Vagina (tissue), 2 donors: ENCODE measurements at places on chromosomes 6 and 20. TPM values are rescaled to one million over a fixed set of nuclear protein-coding genes. Genes with fewer than 3 reads are reported as not detected.

- no peaks in the 10 kb centered on the region for H3K4me1 ChIP-seq
- H3K27me3 ChIP-seq, result no peaks in the 10 kb centered on the region
- H3K27ac ChIP-seq, result no peak overlapping the region
- DNase-seq, result no peak
These were observed 18.0 kb upstream of the MAFB start for GRCh38 chr20:40706977-40707582.

GRCh38 chr20:25090492-25091429 is 8.8 kb upstream of the VSX1 start:
- no peak overlapping the region for H3K4me3 ChIP-seq
- DNase-seq, result no peak
- no peaks in the 10 kb centered on the region for H3K36me3 ChIP-seq
- no peak overlapping the region for H3K27ac ChIP-seq

- no peak for DNase-seq
- peak overlapping the region; percentile 80 for H3K27ac ChIP-seq
- no peak overlapping the region for H3K4me3 ChIP-seq
- peaks cover 74% of the 10 kb centered on the region for H3K4me1 ChIP-seq
- no peaks in the 10 kb centered on the region for H3K27me3 ChIP-seq
These were observed 96.2 kb downstream of the TCP11 start for GRCh38 chr6:35044761-35045421.

GRCh38 chr6:103534095-103534494 is 1325.6 kb downstream of the HACE1 start:
- no peaks in the 10 kb centered on the region for H3K36me3 ChIP-seq
- no peaks in the 10 kb centered on the region for H3K27me3 ChIP-seq
- H3K4me3 ChIP-seq, result no peak overlapping the region
- no peaks in the 10 kb centered on the region for H3K4me1 ChIP-seq
- no peak overlapping the region for H3K27ac ChIP-seq

- no peaks in the 10 kb centered on the region for H3K4me1 ChIP-seq
- no peak overlapping the region for H3K4me3 ChIP-seq
- DNase-seq, result no peak
- no peaks in the 10 kb centered on the region for H3K36me3 ChIP-seq
These were observed 3.1 kb downstream of the SRMS start for GRCh38 chr20:63544241-63544957.

DNA sequence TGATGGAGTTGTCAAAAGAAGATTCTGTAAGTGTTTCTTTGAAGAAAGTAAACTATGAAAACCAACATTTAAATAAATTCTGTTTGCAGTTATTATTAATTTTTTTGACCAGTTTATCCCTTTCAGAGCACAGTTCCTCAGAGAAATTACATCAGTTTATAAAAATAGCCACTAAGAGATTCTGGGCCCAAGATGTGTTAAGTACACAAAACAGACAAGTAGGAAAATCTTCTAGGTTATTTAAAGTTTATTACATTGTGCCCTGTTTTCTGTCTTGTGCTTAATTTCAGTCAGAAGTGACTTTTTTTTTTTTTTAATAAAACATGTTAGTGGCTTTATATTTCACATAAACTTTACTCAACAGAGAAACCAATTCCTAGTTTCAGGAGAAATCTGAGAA is 72.3 kb downstream of the ECT2L start:
- no peak overlapping the region for H3K27ac ChIP-seq
- H3K4me1 ChIP-seq, result no peaks in the 10 kb centered on the region
- DNase-seq, result no peak
- no peak overlapping the region for H3K4me3 ChIP-seq
- H3K27me3 ChIP-seq, result no peaks in the 10 kb centered on the region
- no peaks in the 10 kb centered on the region for H3K36me3 ChIP-seq

DNA sequence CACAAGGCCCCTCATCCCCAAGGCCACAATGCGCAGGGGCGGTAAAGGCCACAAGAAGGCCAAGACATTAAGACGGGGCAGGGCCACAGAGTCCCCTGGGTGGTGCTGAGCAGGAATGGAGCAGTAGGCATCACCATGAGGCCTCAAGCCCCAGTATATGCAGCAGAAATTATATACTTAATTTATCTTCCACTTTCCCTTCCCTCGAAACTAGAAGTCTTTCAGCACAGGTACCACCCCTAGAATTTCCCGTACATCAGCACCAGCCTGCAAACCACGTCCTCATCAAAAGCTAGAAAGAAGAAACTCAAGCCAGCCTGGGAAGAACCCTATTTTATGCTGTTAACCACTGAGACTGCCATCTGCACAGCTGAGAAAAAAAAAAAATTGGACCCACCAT is 89.4 kb downstream of the PLG start:
- H3K4me3 ChIP-seq, result no peak overlapping the region
- no peak for DNase-seq
- peaks cover 16% of the 10 kb centered on the region for H3K4me1 ChIP-seq

DNA sequence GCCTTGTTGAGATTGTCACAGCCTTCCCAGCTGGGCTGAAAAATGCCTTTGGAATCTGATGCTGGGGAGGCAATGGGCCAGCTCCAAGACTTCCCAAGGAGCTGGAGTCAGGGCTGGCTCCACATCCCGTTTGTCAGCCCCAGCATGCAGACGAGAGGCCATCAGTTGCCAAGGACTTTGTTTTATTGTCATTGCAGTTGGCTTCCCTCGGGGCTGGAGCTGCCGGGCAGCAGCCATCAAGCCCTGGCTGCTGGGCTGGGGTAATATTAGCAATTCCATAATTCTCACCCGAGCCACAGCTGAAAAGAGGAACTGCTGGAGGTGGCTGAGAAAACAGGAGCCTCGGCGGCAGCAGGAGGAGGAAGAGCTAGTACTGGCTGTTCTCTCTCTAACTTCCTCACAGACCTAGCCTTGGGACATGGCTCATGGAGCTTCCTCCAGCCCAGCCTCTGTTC is 182.5 kb downstream of the CDC5L start:
- peaks cover 18% of the 10 kb centered on the region for H3K4me1 ChIP-seq
- DNase-seq, result no peak
- no peaks in the 10 kb centered on the region for H3K36me3 ChIP-seq
- no peak overlapping the region for H3K27ac ChIP-seq

- no peak for DNase-seq
- H3K4me1 ChIP-seq, result no peaks in the 10 kb centered on the region
- no peak overlapping the region for H3K27ac ChIP-seq
- no peak overlapping the region for H3K4me3 ChIP-seq
These were observed 13.9 kb downstream of the COL20A1 start for GRCh38 chr20:63306673-63307537.

- no peaks in the 10 kb centered on the region for H3K4me1 ChIP-seq
- no peaks in the 10 kb centered on the region for H3K36me3 ChIP-seq
- no peak overlapping the region for H3K27ac ChIP-seq
- no peak overlapping the region for H3K4me3 ChIP-seq
- no peaks in the 10 kb centered on the region for H3K27me3 ChIP-seq
These were observed 21.2 kb downstream of the THEMIS start for GRCh38 chr6:127879685-127880084.

GRCh38 chr20:37669062-37669772 is 24.6 kb upstream of the CTNNBL1 start:
- no peaks in the 10 kb centered on the region for H3K36me3 ChIP-seq
- H3K27ac ChIP-seq, result no peak overlapping the region
- H3K4me1 ChIP-seq, result no peaks in the 10 kb centered on the region
- DNase-seq, result no peak
- no peaks in the 10 kb centered on the region for H3K27me3 ChIP-seq
- no peak overlapping the region for H3K4me3 ChIP-seq

DNA sequence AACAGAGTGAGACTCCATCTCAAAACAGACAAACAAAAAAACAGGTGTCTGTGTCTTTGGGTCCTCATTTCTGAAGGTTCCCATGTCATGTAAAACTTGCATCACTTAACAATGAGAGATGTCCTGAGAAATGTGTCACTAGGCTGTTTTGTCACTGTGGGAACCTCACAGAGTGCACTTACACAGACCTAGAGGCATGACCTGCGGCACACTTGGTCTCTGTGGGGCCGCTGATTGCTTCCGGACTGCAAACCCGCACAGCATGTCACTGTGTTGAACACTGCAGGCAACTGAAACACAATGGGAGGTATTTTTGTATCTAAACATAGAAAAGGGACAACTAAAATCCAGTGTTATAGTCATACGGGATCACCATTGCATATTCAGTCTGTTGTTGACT is 42.3 kb upstream of the TMEM181 start:
- H3K27me3 ChIP-seq, result no peaks in the 10 kb centered on the region
- peaks cover 6% of the 10 kb centered on the region for H3K4me1 ChIP-seq
- no peak overlapping the region for H3K27ac ChIP-seq
- H3K36me3 ChIP-seq, result no peaks in the 10 kb centered on the region

- DNase-seq, result no peak
- no peaks in the 10 kb centered on the region for H3K36me3 ChIP-seq
- peaks cover 76% of the 10 kb centered on the region for H3K4me1 ChIP-seq
- H3K27me3 ChIP-seq, result no peaks in the 10 kb centered on the region
These were observed 3.1 kb downstream of the CHMP4B start for GRCh38 chr20:33814238-33814712.

DNA sequence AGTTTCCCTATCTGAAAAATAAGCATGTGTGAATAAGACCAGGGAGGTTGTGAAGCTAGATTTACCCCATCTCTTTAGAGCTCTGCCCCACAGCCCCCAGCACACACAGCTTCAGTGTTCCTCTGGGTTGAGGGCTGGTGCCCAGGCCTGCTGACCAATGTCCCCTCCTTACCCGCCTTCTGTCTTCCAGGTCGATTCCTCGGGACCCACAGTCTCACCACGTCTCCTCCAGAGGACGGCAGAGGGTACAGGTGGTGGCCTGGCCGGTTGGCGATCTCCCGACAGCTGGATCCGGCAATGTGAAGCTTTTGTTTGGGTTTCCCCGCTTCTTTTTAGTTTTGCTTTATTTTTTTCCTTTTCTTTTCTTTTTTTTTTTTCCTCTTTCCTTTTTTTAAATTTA is 42.0 kb downstream of the STK35 start:
- H3K27me3 ChIP-seq, result no peaks in the 10 kb centered on the region
- DNase-seq, result no peak
- H3K4me3 ChIP-seq, result no peak overlapping the region
- peaks cover 16% of the 10 kb centered on the region for H3K4me1 ChIP-seq

DNA sequence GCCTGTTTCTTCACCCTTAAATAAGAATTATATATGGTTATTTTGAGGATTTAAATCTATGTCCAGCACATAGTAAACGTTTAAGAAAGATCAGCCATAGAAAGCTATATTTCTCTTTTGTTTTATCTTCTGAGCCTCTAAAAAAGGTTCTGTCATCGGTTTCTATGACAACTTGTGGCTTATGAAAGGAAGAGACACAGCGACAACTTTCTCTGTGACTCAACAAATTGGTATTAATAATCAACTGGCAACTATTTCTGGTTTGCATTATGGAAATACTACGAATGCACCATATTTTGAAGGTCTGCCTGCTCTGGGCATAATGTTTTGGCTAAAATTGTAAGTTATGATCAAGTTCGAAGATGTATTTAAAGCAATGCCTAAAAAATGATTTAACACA is 751.0 kb downstream of the CD109 start:
- no peaks in the 10 kb centered on the region for H3K27me3 ChIP-seq
- H3K36me3 ChIP-seq, result no peaks in the 10 kb centered on the region

GRCh38 chr6:136550045-136550329 is 235 bp downstream of the MAP7 start:
- no peaks in the 10 kb centered on the region for H3K27me3 ChIP-seq
- peaks cover 14% of the 10 kb centered on the region for H3K4me1 ChIP-seq
- no peak for DNase-seq

DNA sequence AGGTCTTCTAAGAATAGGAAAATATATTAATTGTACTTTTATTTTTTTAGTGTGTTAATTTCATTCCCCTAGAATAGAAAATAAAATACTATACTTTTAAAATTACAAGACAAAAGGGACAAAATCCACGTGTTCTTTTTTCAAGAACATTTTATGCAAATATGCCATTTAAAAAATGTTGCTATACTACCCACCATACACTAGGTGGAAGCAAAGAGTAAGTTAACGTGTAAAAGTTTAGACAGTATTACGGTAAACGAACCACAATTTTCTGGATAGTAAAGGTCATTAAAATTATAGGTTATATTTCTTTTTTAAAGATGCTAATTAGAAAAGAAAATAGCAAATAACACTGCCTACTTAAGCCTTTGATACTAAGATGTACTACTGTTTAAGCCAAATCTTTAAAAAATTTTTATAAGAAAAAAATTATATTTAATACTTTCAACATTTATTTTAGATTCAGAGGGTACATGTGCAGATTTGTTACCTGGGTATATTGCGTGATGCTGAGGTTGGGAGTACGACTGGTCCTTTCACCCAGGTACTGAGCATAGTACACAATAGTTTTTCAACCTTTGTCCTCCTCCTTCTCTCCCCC is 287.6 kb downstream of the PHF3 start:
- H3K4me3 ChIP-seq, result no peak overlapping the region
- no peaks in the 10 kb centered on the region for H3K4me1 ChIP-seq
- no peaks in the 10 kb centered on the region for H3K27me3 ChIP-seq
- no peak for DNase-seq
- H3K36me3 ChIP-seq, result no peaks in the 10 kb centered on the region

DNA sequence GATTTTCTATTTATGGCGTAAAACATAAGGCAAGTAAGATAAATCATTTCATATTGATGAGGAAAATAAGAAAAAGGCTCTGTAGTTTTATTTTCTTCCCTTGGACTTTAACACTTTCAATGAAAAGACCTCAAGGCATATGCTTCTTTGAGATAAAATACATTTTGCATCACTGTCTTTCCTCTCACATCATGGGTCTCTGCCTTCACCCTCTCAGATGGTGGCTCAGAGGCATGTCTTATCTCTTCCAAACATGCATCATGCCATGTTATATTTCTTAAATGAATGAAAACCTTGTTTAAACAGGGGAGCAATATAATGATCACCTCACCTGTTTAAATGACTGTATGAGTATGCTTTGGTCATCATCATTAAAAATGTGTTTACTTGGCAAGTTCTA is 59.3 kb downstream of the PRL start:
- no peak overlapping the region for H3K4me3 ChIP-seq
- DNase-seq, result no peak
- H3K27ac ChIP-seq, result no peak overlapping the region

- peak overlapping the region; percentile 60 for H3K27ac ChIP-seq
- DNase-seq, result no peak
- no peaks in the 10 kb centered on the region for H3K27me3 ChIP-seq
- no peak overlapping the region for H3K4me3 ChIP-seq
- H3K36me3 ChIP-seq, result no peaks in the 10 kb centered on the region
These were observed 103.3 kb downstream of the IBTK start for GRCh38 chr6:82144007-82144851.

DNA sequence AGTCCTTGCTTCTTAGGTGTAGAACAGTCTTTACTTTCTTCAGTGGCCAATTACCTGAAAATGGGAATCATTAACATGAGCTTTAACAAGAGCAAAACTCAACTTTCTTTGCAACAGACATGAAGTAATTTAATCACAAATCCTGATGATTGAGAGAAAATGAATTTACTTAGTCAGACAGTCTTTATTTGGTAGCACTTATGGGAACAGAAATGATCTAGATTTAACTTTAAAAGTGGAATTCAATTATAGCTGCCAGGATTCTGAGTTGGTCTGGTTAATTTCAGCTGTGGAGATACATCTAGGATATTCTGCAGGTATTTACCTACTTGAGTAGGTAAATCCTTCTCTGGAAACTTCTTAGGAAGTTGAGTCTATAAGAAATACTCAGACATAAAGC is 444.3 kb upstream of the PLCB4 start:
- H3K27ac ChIP-seq, result no peak overlapping the region
- no peak overlapping the region for H3K4me3 ChIP-seq
- H3K36me3 ChIP-seq, result no peaks in the 10 kb centered on the region
- H3K27me3 ChIP-seq, result no peaks in the 10 kb centered on the region

Gene SLC22A1
- 1.2 TPM for total RNA-seq

Gene CRISP3
- 19.2 TPM for total RNA-seq

Gene TRIM26
- total RNA-seq, result 35.4 TPM

Gene COL9A1
- total RNA-seq, result 1.7 TPM

Gene LTB
- 5.4 TPM for total RNA-seq

Gene TP53TG5
- total RNA-seq, result not detected

Gene ME1
- 12.8 TPM for total RNA-seq

Gene TCF21
- 12.5 TPM for total RNA-seq

Gene PCSK2
- total RNA-seq, result 0.98 TPM

Gene AGER
- total RNA-seq, result 8.1 TPM

Gene OR14J1
- 0.74 TPM for total RNA-seq
